Activated CD8-positive, alpha-beta T cell treated with anti-CD3 and anti-CD28 coated beads, Interleukin-2, amount 10 ng/mL, durations not matched to agents 7 days and 5 days (primary cell): ENCODE measurements at places on chromosomes 16 and 17.

DNA sequence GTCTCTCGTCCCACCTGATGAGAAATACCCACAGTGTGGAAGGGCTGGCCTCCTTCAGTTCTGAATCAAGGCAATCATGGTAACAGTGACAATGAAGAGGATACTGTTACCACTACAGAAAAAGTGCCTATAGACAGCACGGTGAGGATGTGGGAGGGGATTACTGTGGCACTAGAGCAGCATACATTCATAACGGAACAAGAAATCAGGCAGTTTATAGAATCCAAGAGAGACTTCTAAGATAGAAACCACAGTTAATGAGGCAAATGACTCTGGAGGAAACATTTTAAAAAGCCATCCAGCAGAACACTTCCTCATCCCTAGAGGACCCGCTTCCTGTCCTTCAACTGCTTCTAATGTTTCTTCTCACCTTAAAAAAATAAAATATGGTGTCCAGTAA, 2.7 kb downstream of the RUSF1 start:
- H3K27ac ChIP-seq = peak overlapping the region; percentile 62
- H3K4me3 ChIP-seq = no peak overlapping the region
- no peak for DNase-seq

GRCh38 chr16:8632675-8633182, 11.2 kb downstream of the METTL22 start:
- H3K4me3 ChIP-seq = no peak overlapping the region
- peaks cover 53% of the 10 kb centered on the region for H3K36me3 ChIP-seq
- H3K4me1 ChIP-seq = peaks cover 16% of the 10 kb centered on the region
- no peak for DNase-seq
- H3K27me3 ChIP-seq = no peaks in the 10 kb centered on the region

DNA sequence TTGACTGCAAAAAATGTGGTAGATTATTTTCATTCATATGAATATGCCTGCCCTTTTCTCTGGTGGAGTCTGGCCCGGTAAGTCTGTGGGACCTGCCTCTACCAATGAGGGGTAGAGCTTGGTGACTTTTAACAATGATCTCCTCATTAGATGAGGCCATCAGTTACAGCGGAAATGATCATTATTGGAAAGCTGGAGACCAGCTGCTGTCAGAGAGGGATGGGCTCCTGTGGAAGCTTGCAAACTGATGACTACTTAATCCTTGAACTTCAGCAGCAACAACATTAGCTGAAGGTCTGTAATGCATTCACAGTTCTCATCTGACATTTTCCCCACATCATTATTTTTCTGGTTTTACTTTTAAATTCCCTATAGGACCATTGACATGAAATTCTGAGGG, 194.1 kb downstream of the CDH13 start:
- H3K27ac ChIP-seq = no peak overlapping the region
- H3K27me3 ChIP-seq = peaks cover 5% of the 10 kb centered on the region
- H3K4me1 ChIP-seq = no peaks in the 10 kb centered on the region
- H3K36me3 ChIP-seq = no peaks in the 10 kb centered on the region
- DNase-seq = no peak

GRCh38 chr17:57045868-57046704, 39.0 kb upstream of the AKAP1 start:
- DNase-seq = peak; percentile 32
- H3K27me3 ChIP-seq = peaks cover 59% of the 10 kb centered on the region
- H3K4me3 ChIP-seq = peak overlapping the region; percentile 64
- H3K4me1 ChIP-seq = peaks cover 27% of the 10 kb centered on the region
